ENCODE measurements at places on chromosomes 4 and X.

DNA sequence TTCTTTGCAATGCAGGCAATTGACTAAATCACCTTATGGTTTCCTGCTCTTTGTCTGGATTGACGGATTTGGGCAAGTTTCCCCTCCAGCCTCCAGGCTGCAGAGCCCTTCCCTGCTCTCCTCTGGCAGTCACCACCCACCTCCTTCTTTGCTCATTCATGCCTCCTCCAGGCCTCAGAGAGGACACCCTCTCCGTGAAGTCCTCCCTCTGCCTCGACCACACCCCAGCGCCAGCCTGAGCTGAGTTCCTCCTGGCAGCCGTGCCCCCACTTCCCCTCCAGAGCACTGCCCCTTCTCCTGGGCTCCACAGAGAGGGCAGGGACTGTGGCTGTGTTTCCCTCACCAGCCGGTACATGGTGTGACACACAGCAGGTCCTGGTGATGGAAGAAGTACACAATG is 53.7 kb downstream of the DCTD start:
- no peak for DNase-seq

- DNase-seq, result no peak
Observed at GRCh38 chrX:153927672-153927921, 1.5 kb upstream of the ARHGAP4 start.

DNA sequence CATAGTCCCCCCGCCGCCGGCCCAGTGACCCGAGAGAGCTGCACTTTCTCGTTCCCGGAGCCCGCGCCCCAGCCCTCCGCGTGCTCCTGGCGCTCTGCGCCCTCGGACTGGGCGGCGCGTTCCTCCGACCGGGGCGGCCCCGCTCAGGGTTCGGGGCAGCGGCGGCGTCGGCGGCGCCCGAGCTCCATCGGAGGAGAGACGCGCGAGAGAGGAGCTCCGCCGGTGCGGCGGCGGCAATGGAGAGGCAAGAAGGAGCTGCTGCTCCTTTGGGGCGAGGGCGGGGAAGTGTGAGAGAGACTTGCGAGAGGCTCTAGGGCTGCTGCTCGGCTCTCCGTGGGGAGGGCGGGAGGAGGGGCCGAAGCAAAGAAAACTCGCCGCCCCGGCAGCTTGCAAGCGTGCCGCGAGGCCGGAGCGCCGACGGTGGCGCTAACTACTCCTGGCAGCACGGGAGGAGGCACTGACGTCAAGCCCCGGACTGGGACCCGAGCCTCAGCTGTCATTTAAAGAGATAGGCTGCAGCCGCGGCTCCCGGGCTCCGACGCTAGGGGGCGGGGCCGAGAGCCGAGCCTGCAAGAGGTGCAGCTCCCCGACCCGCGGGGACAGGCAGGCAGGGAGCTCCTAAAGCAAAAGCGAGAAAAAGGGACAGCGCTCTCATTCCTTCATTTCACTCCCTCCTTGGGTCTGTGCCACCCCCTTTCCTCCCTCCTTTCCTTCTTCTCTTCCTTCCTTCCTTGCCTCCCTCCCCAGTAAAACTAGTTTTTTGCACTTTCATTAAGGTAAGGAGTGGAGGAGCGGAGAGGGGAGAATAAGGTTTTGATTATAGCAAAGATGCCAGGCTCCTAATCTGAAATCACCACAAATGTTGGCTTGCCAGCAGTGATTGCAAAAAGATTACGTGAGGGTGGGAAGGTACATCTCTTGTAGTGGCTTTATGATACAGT is at the start of gene KCTD8:
Gene KCTD8, minus strand, starts transcription at position 289 of the 941 bp plus-strand sequence.
- DNase-seq, result no peak

- DNase-seq, result peak; percentile 20
Observed at GRCh38 chrX:134431894-134432293, 28.1 kb upstream of the HPRT1 start.

DNA sequence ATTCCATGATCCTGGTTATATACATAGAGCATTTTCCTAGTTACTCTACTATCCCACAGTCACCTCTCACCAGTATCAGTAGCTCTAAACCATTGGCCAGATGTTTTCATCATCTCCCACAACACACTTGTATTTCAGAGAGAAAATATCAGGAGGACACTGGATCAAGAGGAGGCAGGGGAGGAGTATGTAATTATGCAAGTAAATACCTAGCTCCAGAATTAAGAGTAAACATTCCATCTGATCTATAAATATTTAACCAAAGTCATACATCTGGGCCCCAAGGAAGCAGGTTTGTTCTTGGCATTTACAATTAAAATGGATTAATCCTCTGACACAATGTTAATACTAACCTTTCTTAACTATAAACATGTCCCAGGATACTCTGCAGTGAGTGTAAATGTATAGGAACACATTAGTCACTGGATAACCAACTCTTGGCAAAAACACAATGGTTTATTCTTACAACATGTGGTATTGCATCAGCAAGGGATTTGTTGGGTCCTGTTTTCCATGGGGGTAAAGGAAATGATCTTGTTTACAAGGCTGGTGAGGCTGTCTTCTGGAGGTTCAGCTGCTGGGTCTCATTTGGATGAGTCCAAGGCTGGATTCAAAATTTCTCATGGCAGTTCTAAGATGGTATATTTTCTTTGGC is 170.1 kb downstream of the ATG4A start:
- DNase-seq, result no peak

DNA sequence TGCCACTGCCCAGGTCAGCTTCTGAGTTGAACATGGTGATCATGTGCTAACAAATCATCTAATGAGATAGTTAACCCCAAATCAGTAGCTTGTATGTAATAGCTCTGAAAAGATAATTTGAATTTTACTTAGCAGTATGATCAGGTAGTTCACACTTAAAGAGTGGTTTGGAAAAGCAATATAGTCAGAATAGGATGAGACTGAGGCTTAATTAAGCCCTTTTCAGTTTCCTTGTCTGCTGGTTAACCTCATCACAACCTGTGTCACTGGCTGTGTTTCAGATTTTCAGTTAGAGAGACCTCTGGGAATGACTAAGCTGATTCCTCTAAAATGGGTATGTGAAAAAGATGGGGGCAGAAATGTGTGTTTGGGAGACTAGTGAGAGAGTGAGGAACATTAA is 38.1 kb downstream of the GPR174 start:
- no peak for DNase-seq

DNA sequence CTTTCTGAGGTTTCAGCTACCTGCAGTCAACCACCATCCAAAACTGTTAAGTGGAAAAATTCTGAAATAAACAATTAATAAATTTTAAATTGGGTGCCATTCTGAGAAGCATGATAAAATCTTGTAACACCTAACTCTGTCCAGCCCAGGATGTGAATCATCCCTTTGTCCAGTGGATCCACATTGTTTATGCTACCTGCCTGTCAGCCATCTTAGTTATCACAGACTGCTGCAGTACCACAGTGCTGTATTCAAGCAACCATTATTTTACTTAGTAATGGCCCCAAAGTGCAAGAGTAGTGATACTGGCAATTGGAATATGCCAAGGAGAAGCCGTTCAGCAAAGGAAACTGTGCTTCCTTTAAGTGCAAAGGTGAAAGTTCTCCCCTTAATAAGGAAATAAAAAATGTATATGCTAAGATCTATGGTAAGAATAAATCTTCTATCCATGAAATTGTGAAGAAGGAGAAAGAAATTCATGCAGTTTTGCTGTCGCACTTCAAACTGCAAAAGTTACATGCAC is 20.6 kb downstream of the CAMK2D start:
- DNase-seq, result no peak

DNA sequence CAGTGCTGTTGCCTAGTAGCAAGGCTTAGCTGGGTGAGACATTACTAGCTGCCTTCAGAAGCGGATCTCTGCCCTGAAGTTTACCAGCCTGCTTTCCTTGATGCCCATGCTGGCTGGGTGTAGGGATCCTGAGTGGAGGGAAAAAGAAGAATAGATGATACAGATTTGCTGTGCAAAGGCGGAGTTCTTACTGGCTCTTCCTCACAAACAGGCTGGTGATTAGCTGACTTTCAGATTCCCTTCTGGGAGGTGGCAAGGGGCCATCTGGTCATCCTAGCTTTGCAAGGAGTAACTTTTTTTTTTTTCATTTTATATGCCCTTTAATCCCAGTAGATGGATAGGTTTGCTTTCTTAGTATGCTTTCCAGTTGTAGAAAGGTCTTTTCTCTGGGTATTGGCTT is 44.8 kb downstream of the SMARCA5 start:
- no peak for DNase-seq

- DNase-seq, result no peak
Observed at GRCh38 chrX:7055386-7056137, 92.0 kb upstream of the STS start.

DNA sequence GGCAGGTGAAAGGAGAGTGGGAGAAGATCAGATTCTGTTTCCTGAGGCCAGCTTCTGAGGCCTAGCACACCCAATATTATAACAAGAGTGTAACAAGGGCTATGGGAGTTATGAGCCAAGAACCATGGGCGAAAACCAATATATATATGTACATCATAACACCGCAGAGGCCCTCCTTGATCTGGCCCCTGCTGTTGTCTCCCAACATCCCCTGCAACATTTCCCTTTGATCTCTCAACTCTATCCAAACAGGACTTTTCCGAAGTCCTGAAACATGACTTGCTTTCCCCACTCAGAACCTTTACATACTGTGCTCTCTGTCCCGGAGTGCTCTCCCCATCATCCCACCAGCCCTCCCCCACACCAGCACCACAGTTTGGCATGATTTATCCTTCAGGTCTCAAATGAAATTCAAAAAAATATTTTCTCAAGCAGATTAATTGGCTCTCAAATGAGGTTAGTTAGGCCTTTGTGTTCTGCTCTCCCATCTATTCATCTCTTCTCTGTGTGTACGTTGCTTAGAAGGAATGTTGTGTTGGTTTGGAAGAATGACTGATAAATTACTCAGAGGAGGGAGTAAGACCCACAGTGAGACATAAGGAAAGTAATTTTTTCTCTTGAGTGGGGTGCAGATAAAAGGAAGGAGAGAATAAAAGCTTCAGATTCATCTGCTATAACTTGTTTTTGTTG is 58.1 kb upstream of the SMIM10 start:
- DNase-seq, result no peak

DNA sequence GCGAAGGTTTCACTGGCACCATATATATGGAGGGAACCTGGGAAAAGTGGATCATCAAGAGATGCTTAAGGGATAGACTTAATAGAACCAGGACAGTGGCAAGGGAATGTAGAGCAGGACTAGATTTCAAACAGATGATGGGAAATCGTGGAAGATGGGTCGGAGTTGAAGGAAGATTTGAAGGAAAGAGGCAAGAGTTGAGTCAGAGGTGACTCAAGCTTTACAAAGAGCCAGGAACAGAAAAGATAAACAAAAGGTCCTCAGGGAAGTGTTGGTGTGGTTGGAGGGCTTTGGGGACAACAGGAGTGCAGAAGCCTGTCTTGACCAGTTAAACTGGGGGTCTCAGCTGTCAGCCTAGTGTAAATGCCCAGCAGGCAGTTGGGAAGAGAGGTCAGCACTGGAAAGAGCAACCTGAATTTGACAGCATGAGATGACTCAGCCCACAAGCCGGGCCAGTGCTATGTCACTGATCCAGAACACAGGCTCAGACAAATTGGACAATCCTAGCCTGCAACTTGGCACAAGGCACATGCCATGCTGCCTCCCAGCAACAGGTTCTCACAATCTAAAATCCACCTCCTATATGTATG is 230.5 kb downstream of the IDS start:
- no peak for DNase-seq

DNA sequence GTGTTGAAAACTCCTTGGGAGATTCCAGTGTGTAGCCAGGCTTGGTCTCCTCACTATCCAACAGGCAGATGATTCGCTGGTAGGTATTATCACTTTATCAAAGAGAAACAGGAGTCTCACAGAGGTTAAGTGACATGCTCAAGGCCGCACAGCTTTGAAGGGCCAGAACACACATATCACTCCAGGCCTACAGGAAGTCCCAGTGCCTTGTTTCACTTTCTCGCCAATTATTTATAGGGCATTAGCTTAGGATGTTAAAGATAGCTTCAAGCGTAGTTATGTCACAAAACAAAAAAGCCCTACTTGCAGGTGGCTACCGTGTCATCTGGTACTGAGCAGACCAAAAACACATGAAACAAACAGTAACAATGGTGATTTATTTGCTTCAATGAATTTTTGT is 13.2 kb downstream of the ATP8A1 start:
- DNase-seq, result no peak

GRCh38 chr4:178577933-178578332 is 1135.7 kb upstream of the AGA start:
- DNase-seq, result no peak

DNA sequence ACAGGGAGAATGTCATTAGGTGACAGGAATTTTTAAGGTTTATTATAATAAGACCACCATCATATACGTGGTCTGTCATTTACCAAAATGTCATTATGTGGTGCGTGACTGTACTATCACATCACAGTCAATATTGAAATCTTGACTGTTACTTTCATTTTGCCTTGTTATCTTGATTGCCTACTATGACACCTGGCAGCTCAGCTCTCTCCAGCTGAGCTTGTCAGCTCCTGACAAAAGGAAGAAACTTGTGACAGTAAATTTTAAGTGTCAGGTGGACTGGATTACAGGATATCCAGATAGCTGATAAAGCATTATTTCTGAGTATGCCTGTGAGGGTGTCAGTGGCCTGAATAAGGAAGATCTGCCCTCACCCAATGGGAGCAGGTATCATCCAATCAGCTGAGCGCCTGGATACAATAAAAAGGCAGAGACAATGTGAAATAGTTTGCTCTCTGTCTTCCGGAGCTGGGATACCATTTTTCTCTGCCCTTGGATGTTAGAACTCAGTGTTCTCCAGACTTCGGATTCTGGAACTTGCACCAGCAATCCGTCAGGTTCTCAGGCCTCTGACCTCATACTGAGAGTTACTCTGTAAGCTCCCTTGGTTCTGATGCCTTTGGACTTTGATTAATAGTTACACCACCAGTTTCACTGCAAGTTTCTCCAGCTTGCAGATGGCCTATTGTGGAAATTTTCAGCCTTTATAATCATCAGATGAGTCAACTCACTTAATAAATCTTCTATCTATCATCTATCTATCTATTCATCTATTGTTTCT is 1454.7 kb upstream of the IGFBP7 start:
- DNase-seq, result no peak

- DNase-seq, result no peak
Observed at GRCh38 chr4:88567591-88567990, 24.7 kb upstream of the HERC3 start.

- DNase-seq, result no peak
Observed at GRCh38 chr4:2735869-2736268, 20.3 kb downstream of the TNIP2 start.

DNA sequence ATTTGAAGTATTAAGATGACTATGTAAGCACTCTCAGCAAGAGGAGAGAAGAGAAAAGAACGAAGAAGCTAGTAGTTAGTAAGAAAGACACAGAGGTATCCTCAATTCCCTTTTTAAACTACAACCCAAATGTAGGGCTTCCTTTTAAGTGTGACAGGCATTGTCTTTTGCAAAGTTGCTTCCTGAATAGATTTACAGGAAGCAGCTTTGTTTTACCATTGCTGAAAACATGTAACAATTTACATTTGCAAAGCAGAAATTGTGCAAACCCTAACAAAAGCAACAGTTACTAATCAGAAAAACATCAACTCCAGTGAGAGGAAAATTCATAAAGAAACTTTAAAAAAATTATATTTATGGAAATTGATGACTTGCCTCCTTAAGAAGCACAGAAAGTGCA is 96.4 kb downstream of the FAM13A start:
- DNase-seq, result no peak

DNA sequence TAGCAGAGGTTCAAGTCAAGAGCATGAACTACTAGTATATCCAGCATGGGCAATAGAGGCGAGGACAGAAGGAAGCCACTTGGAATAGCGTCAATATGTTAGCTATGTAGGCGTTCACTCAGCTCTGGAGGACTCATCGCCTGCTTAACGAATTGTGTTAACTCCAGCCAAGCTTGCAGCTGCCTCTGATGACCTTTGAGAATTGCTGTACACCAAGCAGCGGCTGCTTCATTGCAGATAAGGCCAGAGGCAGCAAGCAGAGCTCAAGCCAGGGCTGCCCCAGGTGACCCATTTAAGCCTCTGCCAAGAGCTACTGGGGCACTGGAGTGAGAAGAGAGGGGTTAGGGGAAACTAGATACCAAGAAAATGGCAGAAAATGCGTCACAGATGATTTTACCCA is 160.2 kb upstream of the IGFBP7 start:
- peak; percentile 16 for DNase-seq

Data from epithelial cell of proximal tubule (primary cell).